MCF 10A (cell line): ENCODE measurements at places on chromosomes 16 and 17. TPM values are rescaled to one million over a fixed set of nuclear protein-coding genes. Genes with fewer than 3 reads are reported as not detected.

GRCh38 chr17:9937901-9938300 lies 32.8 kb upstream of the RCVRN start:
- H3K27ac ChIP-seq: no peak overlapping the region
- H3K4me1 ChIP-seq: peaks cover 7% of the 10 kb centered on the region
- no peak for DNase-seq
- no peak overlapping the region for H3K4me3 ChIP-seq
- H3K36me3 ChIP-seq: no peaks in the 10 kb centered on the region

GRCh38 chr16:63244631-63245030 lies 1208.4 kb upstream of the CDH8 start:
- peaks cover 14% of the 10 kb centered on the region for H3K27me3 ChIP-seq
- H3K36me3 ChIP-seq: no peaks in the 10 kb centered on the region
- H3K27ac ChIP-seq: no peak overlapping the region
- H3K4me3 ChIP-seq: no peak overlapping the region

DNA sequence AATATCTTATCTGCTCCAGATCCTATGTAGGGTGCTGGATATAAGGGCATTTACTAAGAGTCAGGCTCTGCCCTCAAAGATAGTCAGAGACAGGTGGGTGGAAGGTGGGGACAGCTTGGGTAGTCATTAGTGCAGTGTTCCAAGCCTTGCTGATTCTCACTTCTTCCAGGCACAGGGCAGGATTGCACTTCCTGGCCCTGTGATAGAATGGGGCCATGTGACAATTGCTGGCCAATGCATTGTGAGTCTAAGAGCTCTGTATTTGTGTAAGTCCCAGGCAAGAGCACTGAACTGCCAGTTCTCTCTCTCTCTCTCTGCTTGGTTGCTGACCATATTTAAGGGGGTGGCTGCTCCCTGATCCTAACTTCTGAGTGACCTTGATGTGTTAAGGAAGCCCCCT lies 112.1 kb downstream of the C16orf78 start:
- H3K27ac ChIP-seq: no peak overlapping the region
- H3K4me3 ChIP-seq: no peak overlapping the region
- no peak for DNase-seq
- no peaks in the 10 kb centered on the region for H3K4me1 ChIP-seq

GRCh38 chr16:14148569-14148968 lies 77.5 kb downstream of the MRTFB start:
- H3K27ac ChIP-seq: peak overlapping the region; percentile 88
- peaks cover 9% of the 10 kb centered on the region for H3K4me1 ChIP-seq
- peaks cover 8% of the 10 kb centered on the region for H3K36me3 ChIP-seq
- DNase-seq: peak; percentile 77

GRCh38 chr16:71927383-71927782 lies 32.1 kb downstream of the IST1 start:
- H3K4me1 ChIP-seq: peaks cover 27% of the 10 kb centered on the region
- no peaks in the 10 kb centered on the region for H3K27me3 ChIP-seq
- peak overlapping the region; percentile 18 for H3K4me3 ChIP-seq
- H3K36me3 ChIP-seq: peaks cover 89% of the 10 kb centered on the region
- peak; percentile 92 for DNase-seq

DNA sequence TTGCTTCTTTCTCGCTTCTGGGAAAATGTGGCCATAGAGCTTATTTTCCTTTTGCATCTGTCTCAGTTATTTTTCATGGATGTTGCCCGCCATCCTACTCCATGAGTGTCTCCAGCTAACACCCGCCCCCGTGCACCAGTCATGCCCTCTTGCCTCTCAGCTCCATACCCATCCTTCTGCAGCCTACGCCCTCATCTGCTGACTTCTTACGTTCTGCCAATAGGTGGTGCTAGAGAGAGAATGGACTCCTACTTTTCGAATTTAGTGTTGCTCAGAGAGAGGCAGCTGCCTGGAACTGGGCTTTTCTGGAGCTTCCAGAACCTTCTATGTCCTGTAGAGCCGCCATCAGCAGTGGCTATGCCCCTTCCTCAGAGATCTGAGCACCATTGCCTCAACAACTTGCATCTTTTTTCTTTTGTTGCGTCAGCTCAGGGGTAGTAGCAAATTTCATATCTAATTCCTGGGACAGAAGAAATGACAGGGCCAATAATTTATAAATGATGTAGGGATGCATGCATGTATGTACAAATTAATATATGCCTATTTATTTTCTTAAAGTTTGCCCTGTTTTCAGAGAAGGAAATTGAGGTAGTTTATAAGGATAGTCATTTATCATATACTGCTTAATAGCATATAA lies 119.7 kb upstream of the MYOCD start:
- no peaks in the 10 kb centered on the region for H3K36me3 ChIP-seq
- H3K4me1 ChIP-seq: no peaks in the 10 kb centered on the region
- H3K27me3 ChIP-seq: peaks cover 33% of the 10 kb centered on the region
- no peak overlapping the region for H3K27ac ChIP-seq
- peak; percentile 67 for DNase-seq
- H3K4me3 ChIP-seq: no peak overlapping the region

Gene TERB1
- 0.26 and 0.69 TPM in 2 replicates for total RNA-seq

Gene NPIPA2
- 7.3 and 7.6 TPM in 2 replicates for total RNA-seq

Gene CMTM4
- total RNA-seq: 27.2 and 36.7 TPM in 2 replicates
